ENCODE measurements at places on chromosomes 6 and 20. TPM values are rescaled to one million over a fixed set of nuclear protein-coding genes. Genes with fewer than 3 reads are reported as not detected.

HLA-DRB1 gene
- 27.2 TPM for total RNA-seq

C6orf132 gene
- total RNA-seq: 0.23 TPM

CRISP2 gene
- total RNA-seq: not detected

BANF2 gene
- not detected for total RNA-seq

DNA sequence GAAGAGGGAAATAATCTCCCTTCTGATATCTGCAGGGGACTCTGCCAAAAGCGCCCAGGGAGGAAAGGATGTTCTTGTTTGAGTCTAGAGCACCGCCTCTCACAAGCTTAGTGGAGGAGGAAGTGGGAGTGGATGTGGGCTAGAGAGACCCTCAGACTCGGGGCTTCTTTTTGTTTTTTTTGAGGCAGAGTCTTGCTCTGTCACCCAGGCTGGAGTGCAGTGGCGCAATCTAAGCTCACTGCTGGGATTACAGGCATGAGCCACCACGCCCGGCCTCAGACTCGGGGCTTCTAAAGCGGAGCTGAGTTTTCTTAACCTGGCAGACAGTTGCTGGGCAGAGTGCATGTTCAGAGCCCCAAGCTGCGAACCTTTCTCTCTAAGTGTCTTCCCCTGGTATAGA lies 310.8 kb downstream of the BMP7 start:
- no peak overlapping the region for H3K27ac ChIP-seq
- H3K4me3 ChIP-seq: no peak overlapping the region
- H3K4me1 ChIP-seq: no peaks in the 10 kb centered on the region
- DNase-seq: no peak

DNA sequence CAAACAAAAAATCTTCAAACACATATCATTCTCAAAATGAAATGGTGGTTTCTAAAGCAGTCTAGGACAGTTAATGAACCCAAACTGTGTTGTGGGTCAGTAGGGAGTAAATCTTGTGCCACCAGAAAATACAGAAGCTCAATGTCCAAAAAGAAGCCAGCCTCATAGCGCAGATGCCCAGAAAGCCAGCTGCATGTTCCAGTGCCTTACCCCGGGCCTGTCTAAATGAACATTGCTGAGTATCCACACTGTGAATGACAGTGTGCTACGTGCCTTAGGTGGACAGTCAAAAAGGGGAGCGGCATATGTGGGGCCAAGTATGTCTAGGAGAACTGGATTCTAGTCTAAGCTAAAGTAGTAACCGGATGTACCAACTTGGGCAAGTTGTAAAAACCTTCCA lies 10.9 kb downstream of the FYN start:
- no peaks in the 10 kb centered on the region for H3K27me3 ChIP-seq
- H3K4me3 ChIP-seq: no peak overlapping the region
- no peak for DNase-seq
- H3K27ac ChIP-seq: peak overlapping the region; percentile 74
- H3K36me3 ChIP-seq: peaks cover 74% of the 10 kb centered on the region

- no peak for DNase-seq
- H3K4me1 ChIP-seq: no peaks in the 10 kb centered on the region
- H3K4me3 ChIP-seq: no peak overlapping the region
- H3K27ac ChIP-seq: no peak overlapping the region
- H3K36me3 ChIP-seq: no peaks in the 10 kb centered on the region
Observed at GRCh38 chr6:161424421-161424820, 150.6 kb upstream of the AGPAT4 start.

GRCh38 chr6:75283907-75284631 lies 523 bp downstream of the TMEM30A start:
- no peaks in the 10 kb centered on the region for H3K27me3 ChIP-seq
- DNase-seq: no peak
- H3K36me3 ChIP-seq: peaks cover 21% of the 10 kb centered on the region
- H3K4me3 ChIP-seq: no peak overlapping the region
- H3K4me1 ChIP-seq: peaks cover 43% of the 10 kb centered on the region
- no peak overlapping the region for H3K27ac ChIP-seq

GRCh38 chr6:20610636-20611370 lies 76.5 kb downstream of the CDKAL1 start:
- peaks cover 24% of the 10 kb centered on the region for H3K36me3 ChIP-seq
- no peak for DNase-seq
- H3K4me3 ChIP-seq: no peak overlapping the region
- peaks cover 18% of the 10 kb centered on the region for H3K4me1 ChIP-seq
